ENCODE measurements at places on chromosomes 7 and 10.
A peak's percentile ranks its signal among the peaks of the same experiment; 100 is the strongest.

DNA sequence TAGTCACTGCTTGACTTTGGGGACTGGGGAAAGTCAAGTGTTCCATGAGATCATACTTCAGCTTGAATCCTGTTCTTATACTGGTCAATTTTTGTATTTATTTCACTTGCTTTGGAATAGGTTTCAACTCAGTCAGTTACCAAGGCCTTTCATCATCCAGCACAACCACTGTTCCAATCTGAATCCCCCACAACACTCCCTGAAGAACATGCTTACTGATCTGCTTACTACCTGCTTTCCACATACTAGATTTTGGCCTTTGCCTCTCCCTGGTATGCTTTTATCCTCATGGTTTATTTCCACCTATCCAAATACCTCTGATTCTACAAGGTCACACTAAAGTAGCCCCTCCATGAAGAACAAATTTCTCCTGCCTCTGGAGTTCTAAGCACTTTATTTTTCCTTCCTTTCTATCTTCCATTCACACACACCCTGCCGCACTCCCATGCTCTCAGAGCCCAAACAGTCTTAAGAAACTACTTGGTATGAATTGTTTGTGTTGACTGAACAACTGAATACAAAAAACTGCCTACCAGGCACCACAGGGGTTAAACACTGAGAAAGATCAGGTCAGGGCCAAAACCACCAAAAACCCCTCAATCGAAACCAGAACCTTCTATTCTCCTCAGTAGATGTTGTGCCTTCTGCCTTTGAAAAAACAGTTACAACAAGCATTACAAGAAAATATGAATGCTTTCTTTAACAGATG is 178.1 kb downstream of the AVL9 start:
- no peak for DNase-seq

DNA sequence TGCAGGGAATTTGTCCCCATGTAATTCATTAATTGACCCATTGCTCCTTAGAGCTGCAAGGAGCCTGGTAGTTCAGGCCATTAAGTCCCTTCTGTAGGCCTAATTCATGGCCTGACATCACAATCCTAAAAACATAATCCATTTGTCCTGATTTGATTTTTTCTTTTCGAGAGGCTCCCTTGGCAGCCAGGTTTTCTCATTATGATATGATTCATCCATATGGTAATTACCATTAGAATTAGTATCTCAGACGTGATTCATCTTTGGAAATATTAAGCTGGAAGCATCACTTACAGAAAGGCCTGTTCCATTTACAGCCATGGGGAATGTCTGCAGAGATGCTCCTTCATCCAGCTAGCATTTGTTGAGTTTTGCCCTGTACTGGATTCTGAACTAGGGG is 128.5 kb downstream of the PLCE1 start:
- peak; percentile 29 for DNase-seq

- peak; percentile 68 for DNase-seq
Measured at GRCh38 chr10:32379318-32379949, 32.5 kb upstream of the EPC1 start.

GRCh38 chr7:69961436-69961835 is 363.2 kb downstream of the AUTS2 start:
- no peak for DNase-seq

DNA sequence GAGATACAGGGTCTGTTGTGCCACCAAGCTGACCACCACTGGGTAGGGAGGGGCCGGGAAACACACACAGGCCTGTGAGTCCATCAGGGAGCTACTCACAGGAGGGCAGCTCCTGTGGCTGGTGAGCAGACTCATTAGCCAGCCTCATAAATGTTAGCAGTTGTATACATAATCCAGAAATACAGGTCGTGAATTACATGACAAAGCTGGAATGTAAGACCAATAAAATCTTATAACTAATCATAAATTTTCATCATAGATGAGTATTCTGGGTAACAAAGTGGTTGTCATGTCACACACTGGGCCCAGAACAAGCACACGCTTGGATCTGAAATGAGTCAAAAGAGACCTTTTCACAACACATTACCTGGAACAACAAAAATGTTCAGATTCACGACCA is 642.6 kb upstream of the AUTS2 start:
- DNase-seq, result no peak

- DNase-seq, result no peak
Measured at GRCh38 chr7:74302745-74303221, 13.6 kb downstream of the CLIP2 start.

- no peak for DNase-seq
Measured at GRCh38 chr10:131095313-131095580, 216.3 kb downstream of the TCERG1L start.

GRCh38 chr7:48118041-48118440 is 29.0 kb downstream of the UPP1 start:
- DNase-seq, result no peak

DNA sequence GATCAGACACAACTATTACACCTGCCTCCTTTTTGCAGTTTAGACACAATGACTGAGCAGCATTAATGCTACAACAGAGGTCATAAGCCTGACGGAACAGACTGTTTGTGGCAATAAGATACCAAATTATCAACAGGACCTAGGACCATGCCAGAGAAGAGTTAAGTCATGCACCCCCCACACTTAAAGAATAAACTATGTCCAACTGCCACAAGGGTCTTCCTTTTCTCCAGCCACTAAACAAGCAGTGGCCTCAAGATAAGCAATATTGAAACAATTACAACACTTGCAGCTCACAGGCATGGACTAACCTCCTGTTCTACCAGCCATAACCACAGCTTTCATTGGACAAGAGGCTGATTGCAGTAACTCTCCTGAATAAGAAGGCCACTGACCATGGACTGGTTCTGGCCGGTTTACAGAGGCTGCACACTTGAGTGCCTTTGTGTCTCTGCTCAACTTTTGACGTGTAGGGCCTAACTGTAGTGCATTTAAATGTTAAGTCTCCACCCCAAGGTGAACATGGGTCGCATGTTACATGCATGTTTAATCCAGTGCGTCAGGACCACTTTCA is 104.4 kb downstream of the STRA8 start:
- DNase-seq, result no peak

DNA sequence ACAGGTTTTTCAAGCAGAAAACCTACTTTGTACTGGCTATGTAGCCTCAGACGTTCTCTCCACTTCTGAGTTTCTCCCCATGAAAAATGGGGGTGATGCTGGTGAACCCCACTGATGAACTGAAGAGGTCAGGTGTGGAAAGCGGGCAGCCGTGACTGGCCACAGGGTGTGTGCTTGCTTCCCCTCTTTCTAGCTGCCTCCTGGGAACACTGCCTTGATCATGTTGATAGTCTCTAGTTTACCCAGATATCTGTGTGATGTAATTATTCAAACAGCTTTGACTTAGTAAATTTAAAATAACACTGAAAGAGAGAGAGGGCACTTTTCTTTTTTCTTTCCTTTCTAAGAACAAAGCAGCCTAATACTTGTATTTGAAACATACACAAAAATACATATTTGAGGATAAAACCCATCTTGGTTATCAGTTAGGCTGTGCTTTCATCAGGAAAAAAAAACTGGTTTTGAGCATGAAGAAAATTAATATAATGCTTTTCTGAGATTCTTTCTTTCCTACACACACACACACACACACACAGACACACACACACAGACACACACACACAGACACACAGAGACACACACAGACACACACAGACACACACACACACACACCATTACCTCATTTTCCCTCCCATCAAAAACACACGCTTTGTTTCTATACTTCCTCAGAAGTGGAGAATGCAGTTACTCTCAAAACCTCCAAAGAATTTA is 76.7 kb downstream of the MACC1 start:
- DNase-seq, result no peak

DNA sequence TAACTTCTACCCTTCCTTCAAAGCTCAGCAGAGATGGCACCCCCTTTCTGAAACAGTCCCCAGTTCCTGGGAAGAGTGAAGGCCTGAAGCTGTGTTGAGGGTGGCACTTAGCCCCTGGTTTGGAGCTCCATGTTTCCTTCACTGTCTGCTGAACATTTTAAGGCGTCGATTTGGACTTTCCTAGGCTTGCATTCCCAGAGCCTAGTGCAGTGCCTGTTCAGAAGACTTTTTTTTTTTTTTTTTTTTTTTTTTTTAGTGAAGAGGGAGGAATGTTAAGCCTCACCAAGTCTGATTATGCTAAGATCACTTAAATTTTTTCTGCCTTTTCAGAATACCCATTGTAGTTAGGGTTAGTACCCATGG is 97.0 kb downstream of the PFKFB3 start:
- DNase-seq, result no peak

GRCh38 chr10:72911758-72912157 is 18.2 kb downstream of the OIT3 start:
- no peak for DNase-seq

GRCh38 chr7:98217623-98218582 is 6.7 kb downstream of the BHLHA15 start:
- DNase-seq, result no peak

GRCh38 chr10:7872041-7872442 is 53.7 kb downstream of the TAF3 start:
- DNase-seq, result peak; percentile 11

DNA sequence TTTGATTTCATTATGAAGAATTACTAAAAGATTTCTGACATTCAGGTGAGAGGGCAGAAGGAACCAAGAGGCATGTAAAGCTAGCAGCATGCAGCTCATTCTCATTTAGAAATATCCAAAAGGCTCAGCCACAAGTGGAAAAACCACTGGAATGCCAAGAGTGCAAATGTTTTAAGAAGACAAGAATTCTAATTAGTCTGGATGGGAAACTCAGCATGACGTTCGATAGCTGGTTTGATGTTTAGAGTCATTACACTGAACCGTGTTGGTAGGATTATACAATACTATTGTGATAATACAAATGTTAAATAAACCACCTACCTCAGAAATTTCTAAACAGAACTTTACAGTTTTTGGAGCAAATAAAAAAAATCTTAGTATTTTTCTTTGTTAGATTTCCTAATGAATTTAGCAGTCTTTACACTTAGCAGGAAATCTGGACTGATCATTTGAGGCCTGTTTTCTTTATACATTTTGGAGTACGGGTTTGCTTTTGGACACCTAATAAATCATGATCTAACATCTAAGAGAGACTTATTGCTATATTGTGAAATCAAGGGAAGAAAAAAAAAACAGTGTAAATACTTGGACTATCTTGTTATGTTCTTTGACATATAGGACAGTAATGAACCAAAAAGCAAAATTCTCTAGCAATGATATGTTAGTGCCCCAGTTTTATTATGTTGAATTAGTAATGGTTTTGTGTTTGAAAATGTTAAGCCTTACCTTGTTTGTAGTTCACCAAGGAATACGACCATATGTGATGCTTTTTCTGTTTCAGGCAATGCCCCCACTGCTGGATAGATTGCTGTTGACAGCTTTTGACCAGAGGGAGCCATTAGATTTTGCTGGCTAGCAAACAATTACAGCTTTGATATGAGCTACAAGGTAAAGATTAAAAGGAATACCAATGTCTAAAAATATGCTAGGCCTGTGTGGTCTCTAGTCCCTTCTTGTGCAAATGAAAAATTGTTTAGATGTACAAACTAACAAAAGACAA is 354.1 kb upstream of the SEMA3A start:
- DNase-seq, result peak; percentile 73

DNA sequence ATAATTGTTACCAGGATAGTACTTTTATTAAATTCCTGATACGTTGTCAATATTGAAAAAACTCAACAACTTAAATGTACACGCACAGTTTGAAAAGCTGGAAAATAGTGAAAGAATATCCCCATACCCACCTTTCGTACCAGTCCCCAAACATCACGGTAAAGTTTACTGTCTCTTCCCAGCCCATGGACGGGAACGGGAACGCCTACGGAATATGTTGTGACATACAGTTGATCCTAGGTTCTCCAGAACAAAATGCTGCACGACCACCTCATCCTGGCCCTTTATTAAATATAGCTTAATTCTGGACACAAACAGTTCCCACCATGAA is 527 bp upstream of the BCAP29 start:
- peak; percentile 28 for DNase-seq

DNA sequence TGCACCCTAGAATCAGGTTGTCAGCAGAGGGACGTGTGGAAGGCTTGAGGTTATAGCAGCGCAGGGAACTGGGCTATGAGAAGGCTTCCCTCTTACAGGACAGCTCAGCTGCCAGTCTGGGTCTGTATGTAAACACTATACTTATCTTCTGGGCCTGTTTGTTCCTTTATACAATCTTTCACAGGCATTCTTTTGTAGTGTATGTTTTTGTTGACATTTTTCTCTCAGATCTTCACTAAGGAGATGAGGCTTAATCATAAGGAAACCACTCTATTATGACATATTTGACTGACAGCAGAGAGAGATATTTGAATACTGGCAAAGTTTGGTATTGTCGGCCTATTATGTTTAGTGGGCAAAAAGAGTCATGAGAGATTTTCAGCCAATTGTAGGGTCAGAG is 929 bp downstream of the GBF1 start:
- peak; percentile 56 for DNase-seq

DNA sequence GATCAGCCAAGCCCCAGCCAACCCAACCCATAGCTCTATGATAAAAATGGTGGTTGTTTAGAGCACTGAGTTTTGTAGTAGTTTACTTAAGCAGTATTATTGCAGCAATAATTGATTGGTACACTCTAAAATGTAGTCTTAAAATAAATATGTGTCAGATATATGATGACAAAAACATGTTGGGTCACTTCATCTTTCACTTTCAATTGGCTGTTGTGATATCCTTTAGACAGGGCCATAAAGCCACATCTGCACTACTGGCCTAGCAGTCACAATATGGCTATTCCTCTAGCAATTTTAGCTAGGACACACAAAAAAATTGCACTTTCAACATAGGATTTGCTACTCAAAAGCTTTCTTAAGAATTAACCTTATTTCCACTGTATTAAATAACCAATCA is 5.9 kb upstream of the CAV1 start:
- no peak for DNase-seq

DNA sequence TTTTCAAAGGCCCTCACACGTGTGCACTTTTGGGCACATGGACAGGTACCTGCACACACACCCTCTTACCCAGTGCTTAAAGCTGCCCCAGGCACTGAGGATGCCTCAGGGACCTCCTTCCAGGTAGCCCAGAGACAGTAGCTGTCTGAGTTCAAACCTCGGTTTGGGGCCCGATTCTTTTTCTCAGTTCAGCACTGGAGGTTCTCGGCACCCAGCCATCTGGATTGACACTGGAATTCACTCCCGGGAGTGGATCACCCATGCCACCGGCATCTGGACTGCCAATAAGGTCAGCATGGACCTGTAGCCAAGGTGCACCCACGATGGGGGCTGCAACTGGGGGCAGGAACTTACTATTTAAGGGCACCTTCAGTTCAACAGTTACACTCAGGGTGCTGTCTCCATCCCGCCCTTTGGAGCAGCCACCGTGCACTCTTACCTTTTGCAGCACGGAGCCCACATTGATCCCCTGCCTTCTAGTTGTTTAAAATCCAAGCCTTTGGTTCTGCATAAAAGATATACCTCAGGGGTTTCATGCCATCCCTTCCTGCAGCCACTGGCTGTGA is 17.7 kb downstream of the CPA5 start:
- no peak for DNase-seq

DNA sequence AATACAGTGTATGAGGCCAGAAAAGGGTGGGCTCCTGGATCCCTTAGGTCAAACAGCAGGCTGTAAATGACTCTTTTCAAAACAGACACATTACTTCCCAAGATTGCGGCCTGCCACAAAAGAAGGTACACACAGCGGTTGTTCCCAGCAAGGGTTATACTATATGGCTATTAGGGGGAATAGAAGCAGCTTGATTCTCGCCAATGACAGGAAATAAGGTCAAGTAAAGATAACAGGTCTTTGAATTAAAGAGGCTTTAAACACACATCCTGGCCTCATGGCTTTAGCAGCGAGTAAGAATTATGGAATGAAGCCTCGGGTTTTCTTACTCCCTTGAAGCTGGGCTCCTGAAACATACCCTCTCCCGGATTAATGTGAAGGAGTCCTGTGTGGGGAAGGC is 58.3 kb downstream of the CYP26A1 start:
- no peak for DNase-seq

- DNase-seq, result no peak
Measured at GRCh38 chr7:95517870-95518269, 32.1 kb downstream of the ASB4 start.
